ENCODE measurements at places on chromosomes 7 and 10.
A peak's percentile ranks its signal among the peaks of the same experiment; 100 is the strongest.

DNA sequence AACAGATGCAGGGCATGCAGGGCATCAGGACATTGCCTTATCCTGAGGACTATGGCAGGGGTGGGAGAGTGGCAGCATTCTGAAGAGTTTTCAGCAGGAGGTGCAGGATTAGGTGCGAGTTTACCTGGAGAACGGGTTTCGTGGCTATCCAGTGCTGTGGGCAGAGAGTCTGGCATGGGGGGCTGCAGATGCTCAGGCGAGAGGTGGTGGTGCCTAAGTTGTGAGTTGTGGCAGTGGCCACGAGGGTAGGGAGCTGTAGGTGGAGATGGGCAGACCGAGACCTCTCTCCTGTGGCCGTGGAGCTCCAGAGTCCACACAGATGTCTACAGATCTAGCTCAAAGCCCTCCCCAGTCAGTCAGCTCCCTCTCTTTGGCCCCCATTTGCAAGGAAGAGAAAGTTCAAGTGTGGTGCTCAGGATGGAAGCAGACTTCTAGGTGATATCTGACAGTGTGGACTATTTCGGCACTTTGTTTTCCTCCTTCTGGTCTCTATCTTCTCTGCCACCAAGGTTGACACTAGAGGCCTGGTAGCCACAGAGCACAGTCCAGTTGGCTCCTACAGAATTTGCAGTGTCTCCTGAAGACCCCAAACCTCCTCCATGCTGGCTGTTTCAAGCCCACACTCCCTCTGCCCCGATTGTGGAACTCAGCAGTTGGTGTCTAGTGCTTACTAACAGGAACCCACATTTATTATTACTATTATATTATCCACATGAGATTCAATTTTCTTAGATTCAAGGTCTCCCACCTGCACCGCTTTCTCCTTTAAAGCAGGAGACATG lies 955.7 kb upstream of the ZNF722 start:
- ATAC-seq, result no peak

DNA sequence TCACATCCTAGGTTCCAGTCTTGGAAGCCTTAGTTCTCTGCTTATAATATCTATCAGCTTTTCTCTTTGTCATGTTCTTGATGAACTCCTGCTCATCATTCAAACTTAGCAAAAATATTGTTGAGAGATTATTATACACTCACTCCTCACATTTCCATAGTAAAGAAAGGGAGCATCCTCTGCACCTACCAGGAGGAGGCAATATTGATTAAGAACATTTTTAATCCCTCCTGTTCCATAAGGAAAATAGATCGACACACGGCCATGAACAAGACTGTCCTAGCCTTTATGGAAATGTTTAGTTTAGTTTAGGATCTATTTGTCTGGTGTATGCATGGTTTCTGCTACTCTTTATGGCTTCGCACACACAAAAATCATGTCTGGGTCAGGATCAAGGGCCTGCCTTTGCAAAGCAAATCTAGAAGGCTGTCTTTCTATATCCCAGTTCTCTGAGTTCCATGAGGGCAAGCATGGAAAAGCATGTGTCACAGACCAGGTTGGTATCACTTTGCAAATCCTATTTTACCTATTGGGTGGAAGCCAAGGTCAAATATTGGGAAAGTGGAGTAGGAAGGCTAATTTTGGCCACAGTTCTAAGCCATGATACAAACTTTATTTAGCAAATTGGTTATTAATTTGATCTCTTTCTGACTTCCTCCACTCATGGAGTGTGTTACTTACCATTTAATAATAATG lies 164.4 kb downstream of the MDFIC start:
- ATAC-seq, result no peak

DNA sequence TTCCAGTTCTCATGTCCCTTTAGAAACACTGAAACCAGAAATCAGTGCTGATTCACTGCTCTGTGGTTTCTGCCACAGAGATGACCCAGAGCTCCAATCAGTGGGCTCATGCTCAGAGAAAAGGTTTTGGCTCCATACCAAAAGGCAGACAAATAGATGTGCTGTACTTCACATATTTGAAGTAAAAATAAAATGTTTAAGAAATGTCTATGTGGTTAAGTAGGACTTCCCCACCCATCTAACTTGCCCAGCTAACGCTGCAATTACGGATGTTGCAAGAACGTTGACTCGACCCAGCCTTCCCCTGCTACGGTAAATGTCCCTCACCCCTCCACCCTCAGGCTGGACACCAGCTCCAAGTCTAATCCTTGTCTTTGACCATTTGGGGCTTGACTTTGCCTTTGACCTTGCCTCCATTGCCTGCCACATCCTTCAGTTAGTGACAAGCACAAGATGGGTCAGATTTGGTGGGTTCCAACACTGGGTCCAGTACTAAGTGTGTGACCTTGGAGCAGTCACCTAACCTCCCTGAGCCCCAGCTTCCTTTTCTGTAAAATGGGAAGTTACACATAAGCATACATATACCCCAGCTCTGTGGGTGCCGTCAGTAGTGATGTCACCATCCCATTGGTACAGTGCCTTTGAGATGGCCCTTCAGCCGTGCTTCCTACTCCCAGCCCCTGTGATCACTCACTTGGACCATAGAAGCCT lies 95.8 kb downstream of the CHST15 start:
- peak; percentile 53 for ATAC-seq

GRCh38 chr10:61635932-61636331 lies 26.8 kb upstream of the CABCOCO1 start:
- ATAC-seq, result no peak

DNA sequence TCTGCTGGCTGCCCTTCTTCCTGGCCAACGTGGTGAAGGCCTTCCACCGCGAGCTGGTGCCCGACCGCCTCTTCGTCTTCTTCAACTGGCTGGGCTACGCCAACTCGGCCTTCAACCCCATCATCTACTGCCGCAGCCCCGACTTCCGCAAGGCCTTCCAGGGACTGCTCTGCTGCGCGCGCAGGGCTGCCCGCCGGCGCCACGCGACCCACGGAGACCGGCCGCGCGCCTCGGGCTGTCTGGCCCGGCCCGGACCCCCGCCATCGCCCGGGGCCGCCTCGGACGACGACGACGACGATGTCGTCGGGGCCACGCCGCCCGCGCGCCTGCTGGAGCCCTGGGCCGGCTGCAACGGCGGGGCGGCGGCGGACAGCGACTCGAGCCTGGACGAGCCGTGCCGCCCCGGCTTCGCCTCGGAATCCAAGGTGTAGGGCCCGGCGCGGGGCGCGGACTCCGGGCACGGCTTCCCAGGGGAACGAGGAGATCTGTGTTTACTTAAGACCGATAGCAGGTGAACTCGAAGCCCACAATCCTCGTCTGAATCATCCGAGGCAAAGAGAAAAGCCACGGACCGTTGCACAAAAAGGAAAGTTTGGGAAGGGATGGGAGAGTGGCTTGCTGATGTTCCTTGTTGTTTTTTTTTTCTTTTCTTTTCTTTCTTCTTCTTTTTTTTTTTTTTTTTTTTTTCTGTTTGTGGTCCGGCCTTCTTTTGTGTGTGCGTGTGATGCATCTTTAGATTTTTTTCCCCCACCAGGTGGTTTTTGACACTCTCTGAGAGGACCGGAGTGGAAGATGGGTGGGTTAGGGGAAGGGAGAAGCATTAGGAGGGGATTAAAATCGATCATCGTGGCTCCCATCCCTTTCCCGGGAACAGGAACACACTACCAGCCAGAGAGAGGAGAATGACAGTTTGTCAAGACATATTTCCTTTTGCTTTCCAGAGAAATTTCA lies 1.7 kb downstream of the ADRB1 start:
- peak; percentile 47 for ATAC-seq

GRCh38 chr7:70380421-70381015 lies 751.4 kb upstream of the GALNT17 start:
- no peak for ATAC-seq

DNA sequence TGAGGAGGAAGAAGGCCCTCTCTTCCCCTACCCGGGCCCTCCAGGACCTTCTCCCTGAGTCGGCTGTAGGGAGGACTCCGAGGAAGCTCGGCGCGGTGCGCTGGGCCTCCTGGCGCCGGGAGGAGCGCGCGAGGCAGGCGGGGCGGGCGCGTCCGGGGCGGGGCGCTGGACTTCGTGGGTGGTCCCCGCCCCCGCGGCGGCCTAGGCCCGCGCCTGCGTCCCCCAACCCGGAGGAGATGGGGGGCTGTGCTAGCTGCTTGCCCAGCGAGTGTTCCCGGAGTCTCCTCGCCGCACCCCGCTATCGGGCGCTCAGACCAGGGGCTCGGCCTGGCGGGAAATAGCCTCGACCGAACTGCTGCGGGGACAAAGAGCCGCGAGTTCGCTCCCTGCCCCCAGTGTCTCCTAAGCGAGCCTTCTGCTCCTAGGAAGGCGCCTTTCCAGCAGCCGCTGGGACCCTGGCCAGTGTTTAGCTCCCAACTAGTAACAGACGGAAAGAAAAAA lies 19.2 kb upstream of the SMO start:
- ATAC-seq, result peak; percentile 73

DNA sequence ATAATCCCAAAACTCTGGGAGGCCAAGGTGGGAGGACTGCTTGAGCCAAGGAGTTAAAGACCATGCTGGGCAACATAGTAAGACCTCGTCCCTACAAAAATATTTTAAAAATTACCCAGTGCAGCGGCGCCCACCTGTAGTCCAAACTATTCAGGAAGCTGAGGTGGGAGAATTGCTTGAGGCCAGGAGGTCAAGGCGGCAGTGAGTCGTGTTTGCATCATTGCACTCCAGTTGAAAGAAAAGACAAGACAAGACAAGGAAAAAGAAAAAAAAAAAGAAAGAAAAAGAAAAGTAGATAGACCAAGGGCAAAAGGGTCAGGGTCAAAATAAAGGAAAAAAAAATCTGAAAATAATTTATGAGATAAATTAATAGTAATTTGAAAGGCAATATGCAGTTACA lies 5.8 kb downstream of the ANXA7 start:
- ATAC-seq, result no peak

- no peak for ATAC-seq
These were observed 49.2 kb downstream of the BTRC start for GRCh38 chr10:101403161-101403560.

- ATAC-seq, result peak; percentile 94
These were observed 99.1 kb downstream of the ZNF680 start for GRCh38 chr7:64463636-64464375.

GRCh38 chr7:69598487-69599285 lies 411 bp downstream of the AUTS2 start:
- peak; percentile 21 for ATAC-seq

DNA sequence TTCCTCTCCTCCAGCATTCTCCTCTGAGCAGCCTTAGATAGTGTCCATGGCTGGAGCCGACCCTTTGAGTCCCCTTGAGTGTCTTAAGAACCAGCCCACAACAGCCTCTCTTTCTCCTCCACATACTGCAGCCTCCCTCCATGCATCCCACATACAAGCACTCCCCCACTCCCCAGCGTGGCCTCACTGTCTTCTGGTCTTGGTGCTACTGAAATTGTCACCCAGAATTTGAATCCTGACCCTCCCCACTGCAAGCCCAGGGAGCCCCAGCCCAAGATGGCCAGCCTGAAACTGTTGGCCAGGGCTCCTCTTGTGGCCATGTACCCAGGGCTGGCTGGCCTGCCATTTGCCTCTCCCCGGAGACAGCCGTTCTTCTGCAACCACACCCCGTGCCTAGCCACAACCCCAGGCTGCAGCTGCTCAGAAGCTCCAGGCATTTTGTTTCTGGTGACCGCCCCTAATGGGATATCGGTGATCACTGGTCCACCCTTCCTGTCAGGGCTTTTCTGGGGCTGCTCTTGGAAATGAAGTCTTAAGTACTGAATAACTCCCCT lies 18.8 kb upstream of the SH2D4B start:
- peak; percentile 39 for ATAC-seq

- no peak for ATAC-seq
These were observed 556.1 kb downstream of the ATRNL1 start for GRCh38 chr10:115649217-115649616.

- no peak for ATAC-seq
These were observed 159.3 kb downstream of the MGMT start for GRCh38 chr10:129626309-129626708.

GRCh38 chr7:5433181-5433580 lies 9.5 kb upstream of the TNRC18 start:
- ATAC-seq, result no peak

DNA sequence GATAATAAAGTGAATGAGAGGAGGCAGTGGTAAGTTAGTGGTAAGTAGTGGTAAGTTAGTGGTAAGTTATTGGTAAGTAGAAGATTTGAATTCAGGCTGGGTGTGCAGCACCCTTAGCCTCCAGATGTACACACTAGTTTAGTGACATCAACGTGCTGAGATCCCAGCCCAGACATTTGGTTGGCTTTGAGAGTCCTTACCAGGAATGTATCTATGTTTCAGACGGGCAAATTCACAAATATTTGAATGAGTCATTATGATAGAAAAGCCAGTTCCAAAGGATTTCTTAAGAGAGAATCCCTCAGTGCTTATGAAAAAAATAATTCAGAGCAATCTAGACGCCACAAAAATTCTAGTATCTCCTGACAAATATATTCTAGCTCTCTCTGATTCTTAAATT lies 70.0 kb downstream of the ARL4A start:
- ATAC-seq, result no peak

GRCh38 chr10:97733256-97733655 lies 3.7 kb upstream of the ZFYVE27 start:
- ATAC-seq, result no peak

GRCh38 chr7:107678110-107678753 lies 17.6 kb downstream of the SLC26A4 start:
- no peak for ATAC-seq

DNA sequence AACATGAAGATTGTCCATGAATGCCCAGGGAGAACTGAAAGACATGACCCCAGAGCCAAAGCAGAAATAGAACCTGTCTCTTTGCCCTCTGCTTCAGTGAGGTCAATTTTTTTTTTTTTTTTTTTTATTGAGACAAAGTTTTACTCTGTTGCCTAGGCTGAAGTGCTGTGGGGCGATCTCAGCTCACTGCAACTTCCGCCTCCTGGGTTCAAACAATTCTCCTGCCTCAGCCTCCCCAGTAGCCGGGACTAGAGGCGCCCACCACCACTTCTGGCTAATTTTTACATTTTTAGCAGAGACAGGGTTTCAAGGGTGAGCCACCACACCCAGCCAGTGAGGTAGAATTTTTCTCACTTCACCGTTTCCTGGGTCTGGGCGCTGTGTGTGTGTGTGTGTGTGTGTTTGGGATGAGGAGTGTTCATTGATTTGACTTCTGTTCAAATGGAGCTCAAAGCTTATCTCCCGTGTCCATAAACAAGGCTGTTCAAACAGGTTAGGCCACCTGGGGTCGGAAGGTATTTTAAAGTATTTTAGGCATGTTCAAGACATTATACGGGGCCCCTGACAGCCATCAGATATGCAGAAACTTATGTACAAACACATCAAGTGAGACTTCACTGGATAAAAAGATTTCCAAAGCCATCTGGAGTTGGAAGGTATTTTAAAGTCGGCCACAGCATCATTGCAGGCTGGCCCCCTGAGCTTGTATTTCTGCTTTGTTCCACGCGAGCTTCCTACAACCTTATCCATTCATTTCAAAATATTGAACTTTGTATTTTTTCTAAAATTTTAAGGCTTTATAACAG lies 93.8 kb downstream of the MAP3K8 start:
- ATAC-seq, result no peak

GRCh38 chr10:47424231-47424630 lies 40.1 kb upstream of the ZNF488 start:
- no peak for ATAC-seq

GRCh38 chr10:101858723-101859500 lies 15.3 kb upstream of the KCNIP2 start:
- ATAC-seq, result peak; percentile 50
